ENCODE measurements at places on chromosomes 16 and 17. TPM values are rescaled to one million over a fixed set of nuclear protein-coding genes. Genes with fewer than 3 reads are reported as not detected.
A peak's percentile ranks its signal among the peaks of the same experiment; 100 is the strongest.

DNA sequence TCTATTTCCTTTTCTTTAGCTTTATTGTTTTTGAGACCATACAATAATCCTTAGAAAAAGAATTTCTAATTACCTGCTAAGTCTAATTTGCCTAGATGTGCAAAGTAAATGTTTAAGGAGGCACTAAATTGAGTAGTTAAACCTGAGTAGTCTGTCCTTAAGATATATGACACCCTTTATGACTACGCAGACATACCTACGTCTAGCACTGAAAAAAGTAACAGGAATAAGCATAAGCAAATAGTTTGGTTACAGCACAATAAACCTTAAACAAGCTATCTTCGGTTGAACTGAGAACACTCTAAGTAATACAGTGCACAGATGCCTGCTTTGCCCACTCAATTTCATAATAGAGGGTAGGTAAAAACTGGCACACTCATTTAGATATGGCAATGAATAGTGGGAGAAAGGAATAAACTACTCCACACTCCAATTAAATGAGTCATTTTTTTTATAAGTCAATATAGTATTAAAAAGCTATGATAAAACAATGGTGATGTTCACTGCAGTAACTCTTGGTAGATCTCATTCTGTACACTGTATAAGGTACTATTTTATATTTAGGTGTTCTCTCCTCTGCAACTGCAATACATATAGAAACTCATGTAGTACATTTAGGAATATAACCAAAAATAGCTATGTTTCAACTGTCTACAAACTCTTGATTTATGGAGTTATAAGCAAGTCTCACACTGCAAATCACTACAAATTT, 19.7 kb upstream of the INTS2 start:
- DNase-seq = no peak

DNA sequence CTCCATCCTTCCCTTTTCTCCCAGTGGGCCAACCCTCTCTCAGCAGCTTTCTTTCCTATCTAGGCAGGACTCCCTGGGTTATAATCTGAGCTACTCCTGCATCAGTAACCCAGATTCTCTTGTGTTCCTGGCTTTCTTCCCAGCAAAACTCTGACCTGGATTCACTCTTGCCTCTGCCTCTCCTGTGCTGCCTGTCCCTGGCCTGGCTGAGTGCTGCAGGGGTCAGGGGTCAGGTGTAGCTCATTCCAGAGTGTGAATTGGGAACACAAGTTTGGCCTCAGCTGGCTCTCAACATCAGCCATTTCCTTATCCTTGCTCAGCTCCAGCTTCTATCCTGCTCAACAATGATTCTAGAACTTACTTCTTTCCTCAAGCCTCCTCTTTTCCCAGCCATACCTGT, 2.5 kb upstream of the ST6GALNAC2 start:
- DNase-seq = no peak

GRCh38 chr17:48787828-48788227, 29.2 kb downstream of the TTLL6 start:
- DNase-seq = no peak

COL1A1 gene
- 5,262 TPM for total RNA-seq

DNA sequence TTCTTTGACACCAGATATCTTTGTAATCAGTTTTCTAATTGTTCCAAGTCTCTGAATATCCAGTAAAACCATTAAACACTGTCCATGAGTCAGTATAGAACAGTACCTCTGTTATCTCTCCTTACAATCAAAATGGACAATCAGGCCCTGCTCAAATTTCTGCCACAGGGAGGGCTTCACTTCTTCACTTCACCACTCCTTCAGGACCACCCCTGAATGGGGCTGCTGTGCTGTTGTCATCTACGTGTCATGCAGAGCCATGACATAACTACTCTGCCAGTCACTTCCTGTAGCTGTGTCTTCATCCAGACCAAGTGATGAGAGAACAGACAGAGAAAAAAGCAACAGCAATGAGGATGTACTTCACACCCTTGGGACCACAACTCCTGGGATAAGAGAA, 116.9 kb downstream of the TANC2 start:
- no peak for DNase-seq

KRTAP2-1 gene
- not detected for total RNA-seq

MYO1D gene
- total RNA-seq = 31.7 TPM

KDM6B gene
- 7.9 TPM for total RNA-seq

- no peak for DNase-seq
These were observed 482 bp upstream of the SLC16A3 start for GRCh38 chr17:82228278-82228841.

ENGASE gene
- 17.2 TPM for total RNA-seq

GRCh38 chr17:44559634-44560554, 2.6 kb downstream of the FZD2 start:
- no peak for DNase-seq

CDH5 gene
- total RNA-seq = 55.8 TPM

GRCh38 chr17:12983991-12984884, 33.6 kb downstream of the ELAC2 start:
- peak; percentile 26 for DNase-seq

GRCh38 chr16:29903590-29903989, 3.3 kb downstream of the ASPHD1 start:
- no peak for DNase-seq

- no peak for DNase-seq
These were observed 13.6 kb downstream of the CCDC92B start for GRCh38 chr17:2735896-2736295.

TEKT3 gene
- total RNA-seq = 1.1 TPM

KCNJ18 gene
- not detected for total RNA-seq

DNA sequence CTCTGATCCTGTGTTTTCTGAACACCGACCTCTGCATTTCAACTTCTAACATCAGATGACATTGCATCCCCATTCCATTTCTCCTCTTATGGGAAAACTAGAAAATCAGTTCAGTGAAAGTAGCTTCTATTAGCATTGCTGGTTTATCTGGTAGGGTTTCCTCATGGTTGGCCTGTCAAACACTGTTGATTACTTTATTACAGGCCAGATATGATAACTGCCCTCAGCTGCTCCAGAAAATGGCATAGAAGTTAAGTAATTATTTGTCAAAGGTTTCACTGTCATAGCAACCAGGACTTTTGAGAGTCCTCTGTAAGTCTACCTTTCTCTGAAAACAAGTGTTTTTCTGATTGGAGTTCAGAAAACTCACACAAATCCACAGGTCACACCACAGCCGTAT, 3.0 kb downstream of the GFOD2 start:
- no peak for DNase-seq

CA10 gene
- total RNA-seq = 2.2 TPM

DNA sequence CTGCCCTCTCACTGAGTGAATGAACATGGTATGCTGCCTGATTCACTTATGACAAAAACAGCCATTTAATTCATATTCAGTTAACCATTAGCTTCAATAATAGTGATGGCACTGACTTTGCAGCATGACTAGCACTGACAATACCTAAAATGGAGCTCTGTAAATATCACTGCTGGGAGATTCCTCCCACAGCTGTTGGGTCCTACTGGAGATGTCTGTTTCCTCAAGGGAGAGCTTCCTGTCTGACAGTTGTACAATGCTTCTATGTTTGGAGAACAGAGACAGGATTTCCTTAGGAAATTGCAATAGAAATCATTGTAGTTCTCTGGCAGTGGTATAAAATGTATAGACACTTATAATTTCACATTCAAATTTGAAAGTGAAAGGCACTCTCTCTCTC, 695.9 kb upstream of the CDH8 start:
- no peak for DNase-seq

DNA sequence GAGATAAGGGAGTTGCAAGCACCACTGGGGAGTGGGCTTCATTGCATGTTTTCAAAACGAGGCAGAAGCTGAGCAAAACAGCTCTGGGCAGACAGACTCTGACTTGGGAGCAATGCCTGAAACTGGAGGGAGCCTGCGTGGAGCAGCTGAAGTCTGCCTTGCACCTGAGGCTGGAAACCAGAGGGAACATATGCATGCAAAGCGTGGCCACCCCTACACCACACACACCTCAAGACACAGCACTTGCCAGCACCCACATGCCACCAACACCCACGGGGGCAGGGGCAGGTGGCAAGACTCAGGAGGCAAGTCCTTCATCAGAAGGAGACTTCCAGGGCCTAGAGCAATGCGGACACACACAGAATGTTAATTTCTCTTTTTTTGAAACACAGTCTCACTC, 45.8 kb downstream of the COTL1 start:
- DNase-seq = no peak

DNA sequence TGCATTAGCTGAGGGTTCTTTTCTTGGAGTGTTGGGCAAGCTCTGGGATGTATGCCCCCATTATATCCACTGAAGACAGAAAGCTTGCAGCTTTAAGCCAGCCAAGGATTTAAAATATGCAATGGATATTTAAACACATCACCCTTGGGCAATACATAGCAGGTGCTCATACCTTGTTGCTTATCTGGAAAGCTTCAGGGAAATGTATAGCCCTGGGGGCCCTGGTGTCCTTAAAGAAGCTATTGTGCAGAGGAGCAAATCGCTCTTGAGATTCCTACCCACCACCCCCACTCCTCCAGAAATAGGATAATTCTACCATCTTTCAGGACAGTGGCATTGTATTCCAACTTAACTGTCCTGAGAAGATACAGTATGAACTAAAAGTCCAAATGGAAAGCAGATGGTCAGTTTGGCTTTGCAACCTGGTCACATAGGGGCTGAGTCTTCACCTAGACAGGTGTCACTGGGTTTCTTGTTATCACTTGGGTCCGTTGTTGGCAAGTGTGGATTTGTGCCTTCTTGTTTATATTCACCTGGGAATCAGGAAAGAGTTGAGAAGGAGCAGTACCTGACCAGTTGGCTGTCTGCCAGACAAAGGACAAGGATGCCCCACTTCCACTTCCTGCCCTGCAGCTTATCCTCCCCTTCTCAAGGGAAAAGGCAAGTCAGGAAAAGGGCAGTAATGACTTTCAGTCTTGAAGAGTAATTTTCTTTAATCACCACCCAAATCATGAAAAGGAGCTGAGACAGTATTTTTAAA, 3.4 kb downstream of the ANKRD40CL start:
- DNase-seq = no peak

GRCh38 chr17:17416007-17416399, 60.8 kb upstream of the MED9 start:
- no peak for DNase-seq

FOXK2 gene
- 19.9 TPM for total RNA-seq

CRYM gene
- total RNA-seq = 12.6 TPM

GRCh38 chr16:53846971-53847370, 143.0 kb downstream of the FTO start:
- no peak for DNase-seq

DNA sequence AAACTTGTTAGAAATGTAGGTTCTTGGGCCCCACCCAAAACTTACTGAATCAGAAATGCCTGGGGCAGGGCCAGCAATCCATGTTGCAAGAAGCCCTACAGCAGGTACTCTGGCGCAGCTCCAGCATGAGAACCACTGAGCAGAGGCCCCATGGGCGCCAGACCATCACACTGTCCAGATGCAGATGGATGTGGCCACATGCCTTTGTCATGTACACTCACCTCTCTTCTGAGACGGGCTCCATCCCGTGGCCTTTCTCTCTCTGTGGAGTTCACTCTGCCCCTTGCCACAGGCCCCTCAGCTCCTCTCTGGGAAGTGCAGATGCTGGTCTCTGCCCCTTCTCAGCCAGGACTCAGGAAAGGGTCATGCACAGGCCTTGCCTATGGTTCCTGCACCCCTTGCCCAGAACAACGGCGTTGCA, 2.3 kb upstream of the CCNF start:
- DNase-seq = no peak

DNA sequence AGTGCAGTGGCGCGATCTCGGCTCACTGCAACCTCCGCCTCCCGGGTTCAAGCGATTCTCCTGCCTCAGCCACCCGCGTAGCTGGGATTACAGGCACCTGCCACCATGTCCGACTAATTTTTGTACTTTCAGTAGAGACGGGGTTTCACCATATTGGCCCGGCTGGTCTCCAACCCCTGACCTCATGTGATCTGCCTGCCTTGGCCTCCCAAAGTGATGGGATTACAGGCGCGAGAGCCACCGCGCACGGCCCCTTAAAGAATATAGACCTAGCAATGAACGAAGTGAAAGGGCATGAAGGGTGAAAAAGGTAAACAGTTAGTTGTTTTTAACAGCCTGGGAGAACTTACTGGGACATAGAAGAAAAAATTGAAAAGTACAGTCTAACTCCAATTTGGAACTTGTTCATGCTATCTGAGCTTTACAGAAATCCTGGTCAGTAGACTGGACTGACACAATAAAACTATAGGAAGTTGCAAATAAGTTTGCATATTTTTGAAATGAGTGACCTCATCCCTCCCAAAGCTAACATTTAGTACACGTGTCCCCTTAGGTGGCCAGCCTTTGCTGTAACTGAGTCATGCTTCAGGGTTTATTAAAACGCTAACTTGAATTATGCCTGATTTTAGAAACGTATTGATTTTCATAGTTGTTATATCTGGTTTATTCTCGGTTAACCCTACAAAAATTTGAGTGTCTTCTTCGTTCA, 1.8 kb downstream of the COG1 start:
- no peak for DNase-seq

DNA sequence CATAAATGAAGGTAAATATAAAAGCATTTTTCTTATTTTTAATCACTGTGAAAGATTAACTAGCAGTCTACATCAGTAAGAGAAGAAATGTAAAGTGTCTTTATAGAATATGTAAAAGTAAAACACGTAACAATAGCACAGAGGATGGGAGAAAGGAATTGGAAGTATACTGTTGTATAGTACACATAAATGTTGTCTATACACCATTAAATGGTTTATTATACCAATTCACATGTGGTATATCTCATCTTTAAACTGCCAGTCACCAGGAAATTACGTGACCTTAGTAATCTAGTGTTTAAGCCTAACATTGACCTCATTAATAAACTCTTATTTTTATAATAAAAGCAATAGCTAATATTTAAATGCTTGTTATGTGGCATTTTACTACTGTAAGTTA, 87.4 kb downstream of the USP32 start:
- no peak for DNase-seq

GRCh38 chr17:21239680-21240368, 13.4 kb downstream of the NATD1 start:
- no peak for DNase-seq

APOBR gene
- total RNA-seq = 0.69 TPM

GRCh38 chr16:49056546-49056945, 225.1 kb downstream of the CBLN1 start:
- no peak for DNase-seq

GRCh38 chr17:8941520-8941919, 24.0 kb downstream of the PIK3R5 start:
- DNase-seq = no peak

All from urinary bladder (tissue), 4 donors.